ENCODE measurements at places on chromosomes 1 and 21.
A peak's percentile ranks its signal among the peaks of the same experiment; 100 is the strongest.

GRCh38 chr1:186812570-186812969 is 16.2 kb upstream of the PLA2G4A start:
- DNase-seq = peak; percentile 82

- peak; percentile 69 for DNase-seq
These were observed 220.5 kb upstream of the SGIP1 start for GRCh38 chr1:66313429-66313828.

DNA sequence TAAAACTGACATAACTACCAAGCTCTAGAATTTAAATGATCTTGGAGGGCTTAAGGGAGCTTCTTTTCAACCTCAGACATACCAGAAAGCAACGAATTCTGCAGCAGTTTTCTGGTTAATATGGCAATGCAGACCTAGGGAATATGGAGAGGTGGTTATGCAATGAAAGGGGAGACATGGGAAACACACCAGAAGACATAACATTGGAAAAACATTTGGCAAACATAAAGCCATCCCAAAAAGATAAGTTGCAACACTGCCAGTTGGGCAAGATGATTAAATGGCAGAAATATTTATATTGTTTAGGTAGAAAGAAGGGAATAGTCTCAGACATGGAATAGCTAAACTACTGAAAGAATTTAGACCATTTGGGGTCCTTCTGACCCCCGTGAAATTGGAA is 104.5 kb downstream of the KCNJ6 start:
- peak; percentile 54 for DNase-seq

GRCh38 chr1:42163536-42164503 is 725 bp downstream of the GUCA2A start:
- no peak for DNase-seq

- DNase-seq = peak; percentile 59
These were observed 3.5 kb upstream of the OR10J4 start for GRCh38 chr1:159428536-159428935.

DNA sequence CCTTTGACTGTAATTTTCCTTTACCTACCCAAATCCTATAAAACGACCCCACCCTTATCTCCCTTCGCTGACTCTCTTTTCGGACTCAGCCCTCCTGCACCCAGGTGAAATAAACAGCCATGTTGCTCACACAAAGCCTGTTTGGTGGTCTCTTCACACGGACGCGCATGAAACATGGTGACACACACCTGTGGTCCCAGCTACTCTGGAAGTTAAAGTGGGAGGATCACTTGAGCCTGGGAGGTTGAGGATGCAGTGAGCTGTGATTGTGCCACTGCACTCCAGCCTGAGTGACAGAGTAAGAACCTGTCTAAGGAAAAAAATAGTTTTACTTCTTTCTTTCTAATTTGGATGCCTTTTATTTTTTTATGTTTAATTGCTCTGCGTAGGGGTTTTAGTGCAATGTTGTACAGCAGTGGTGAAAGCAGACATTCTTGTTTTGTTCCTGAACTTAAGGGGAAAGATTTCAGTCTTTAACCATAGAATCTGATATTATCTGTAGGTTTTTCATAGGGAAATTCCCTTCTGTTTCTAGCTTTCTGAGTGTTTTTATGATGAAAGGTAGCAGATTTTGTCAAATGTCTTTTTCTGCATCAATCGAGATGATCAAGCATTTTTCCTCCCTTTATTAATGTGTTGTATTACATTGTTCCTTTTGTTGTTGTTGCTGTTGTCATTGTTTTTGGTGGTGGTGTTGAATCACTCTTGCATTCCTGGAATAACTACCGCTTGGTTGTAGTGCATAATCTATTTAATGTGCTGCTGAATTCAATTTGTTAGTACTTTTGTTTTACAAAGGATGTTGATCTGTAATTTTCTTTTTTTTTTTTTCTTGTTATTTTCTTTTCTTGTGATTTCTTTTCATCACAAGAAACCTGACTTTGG is 497.4 kb downstream of the DISC1 start:
- peak; percentile 41 for DNase-seq

- DNase-seq = no peak
These were observed 10.8 kb downstream of the COQ8A start for GRCh38 chr1:226950871-226951270.

- no peak for DNase-seq
These were observed 643.0 kb downstream of the KIF26B start for GRCh38 chr1:245797592-245798348.

DNA sequence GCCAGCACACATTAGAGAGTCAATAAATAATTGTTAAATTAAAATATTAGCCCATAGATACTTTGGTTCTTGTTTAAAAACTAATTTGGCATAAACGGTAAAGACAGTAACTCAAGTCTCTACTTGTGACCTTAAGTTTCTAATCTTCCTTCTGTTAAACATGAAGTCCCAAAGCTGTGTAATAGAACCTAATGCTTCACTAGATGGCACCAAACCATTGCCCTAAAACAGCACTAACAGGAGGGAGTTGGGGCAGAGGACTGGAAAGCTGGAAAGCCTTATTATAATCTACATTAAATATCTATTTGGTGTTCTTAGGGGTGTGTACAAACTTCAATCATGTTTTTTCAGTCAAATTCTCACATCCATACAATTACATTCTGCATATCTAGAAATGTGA is 176.7 kb downstream of the OLFM3 start:
- peak; percentile 32 for DNase-seq

- no peak for DNase-seq
These were observed 53.7 kb upstream of the ETS2 start for GRCh38 chr21:38752051-38752505.

DNA sequence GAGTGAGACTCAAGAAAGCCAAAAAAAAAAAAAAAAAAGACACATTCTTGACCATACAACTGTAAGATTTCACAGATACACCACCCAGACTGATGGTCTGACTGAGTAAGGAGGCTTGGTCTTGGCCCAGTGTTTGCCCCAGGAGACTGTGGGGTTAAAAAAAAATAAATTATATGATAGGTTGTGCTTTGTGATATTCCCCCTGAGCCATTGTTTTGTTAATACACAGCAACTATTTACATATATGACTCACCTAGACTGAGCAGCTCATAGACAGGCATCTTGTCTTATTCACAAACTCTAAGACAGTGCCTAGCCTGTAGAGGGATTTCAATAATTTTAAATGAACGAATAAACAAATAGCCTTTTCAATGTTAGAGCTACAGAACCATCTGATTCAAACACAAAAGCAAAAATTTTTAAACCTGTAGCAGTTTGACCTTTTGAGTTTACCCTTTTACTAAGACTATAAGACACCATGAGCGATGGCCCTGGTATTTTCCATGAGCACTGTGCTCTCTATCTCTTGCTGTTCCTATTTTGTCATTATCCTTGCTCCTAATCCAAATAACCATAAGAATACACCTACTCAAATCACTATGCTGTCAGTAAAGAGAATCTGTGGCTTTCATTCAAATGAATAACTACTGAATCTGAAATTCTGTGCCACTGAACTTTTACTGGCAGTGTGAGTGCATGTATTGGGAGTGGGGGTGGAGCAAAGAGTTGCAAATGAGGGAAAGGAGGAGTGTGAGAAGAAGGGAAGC is 199.4 kb upstream of the PTBP2 start:
- DNase-seq = no peak

DNA sequence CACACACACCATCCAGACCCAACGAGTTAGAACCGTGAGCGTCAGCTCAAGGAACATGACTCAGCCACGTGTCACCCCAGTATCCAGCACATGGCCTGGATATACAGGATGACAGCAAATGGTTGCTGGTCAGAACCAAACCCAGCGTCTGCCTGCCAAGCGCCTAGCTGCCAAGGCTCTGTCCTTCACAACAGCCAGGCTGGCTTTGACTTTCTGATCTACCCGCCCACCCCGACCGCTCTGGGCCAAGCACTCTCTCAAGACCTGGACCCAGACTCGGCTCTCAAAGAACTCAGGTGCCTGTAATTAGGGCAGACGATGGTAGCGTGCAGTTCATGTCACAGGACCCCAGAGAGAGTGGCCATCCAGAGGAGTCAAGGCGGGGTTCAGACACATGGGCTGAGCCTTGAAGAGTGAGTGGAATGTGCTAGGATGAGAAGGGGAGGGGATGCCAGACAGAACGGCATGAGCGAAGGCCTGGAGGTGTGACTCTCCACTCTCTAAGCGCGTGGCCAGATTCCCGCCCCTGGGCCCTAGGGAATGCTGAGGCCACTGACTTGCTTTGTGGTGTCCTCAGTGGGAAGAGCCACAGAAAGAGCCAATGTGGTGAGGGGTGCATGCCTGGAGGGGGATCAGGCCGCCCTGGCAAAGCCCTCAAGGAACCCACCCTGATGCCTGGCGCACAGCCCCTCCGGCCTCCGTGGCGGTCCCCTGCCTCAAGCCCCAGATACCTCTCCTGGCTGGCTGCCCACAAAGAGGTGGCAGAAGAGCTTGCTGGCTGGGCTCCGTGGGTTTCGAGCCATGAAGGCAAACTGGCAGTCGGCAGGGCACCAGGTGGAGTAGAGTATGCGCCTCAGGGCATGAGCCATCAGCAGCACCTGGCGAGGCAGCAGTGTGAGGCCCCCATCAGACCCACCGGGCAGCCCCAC is 7.0 kb downstream of the SH2D5 start:
- peak; percentile 58 for DNase-seq

DNA sequence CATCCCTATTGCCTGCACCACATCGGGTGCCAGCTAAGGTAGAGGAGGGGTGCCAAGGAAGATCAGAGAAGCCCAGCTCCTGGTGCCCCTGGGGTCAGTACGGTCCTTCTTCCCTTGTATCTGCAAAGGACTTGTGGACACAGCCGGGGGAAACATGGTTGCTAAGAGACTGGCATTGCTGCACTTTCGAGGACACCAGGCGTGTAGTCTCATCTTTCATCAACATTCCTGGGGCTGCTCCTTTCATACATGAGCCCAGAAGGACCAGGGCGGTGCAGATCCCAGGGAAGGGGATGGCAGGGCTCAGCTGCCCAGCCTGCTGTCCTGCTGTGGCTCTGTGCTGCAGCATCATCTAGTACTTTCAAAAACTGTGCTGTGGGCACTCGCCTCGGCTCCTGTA is 61.0 kb downstream of the RUNX1 start:
- no peak for DNase-seq

GRCh38 chr1:205214756-205215155 is 3.3 kb upstream of the DSTYK start:
- no peak for DNase-seq

DNA sequence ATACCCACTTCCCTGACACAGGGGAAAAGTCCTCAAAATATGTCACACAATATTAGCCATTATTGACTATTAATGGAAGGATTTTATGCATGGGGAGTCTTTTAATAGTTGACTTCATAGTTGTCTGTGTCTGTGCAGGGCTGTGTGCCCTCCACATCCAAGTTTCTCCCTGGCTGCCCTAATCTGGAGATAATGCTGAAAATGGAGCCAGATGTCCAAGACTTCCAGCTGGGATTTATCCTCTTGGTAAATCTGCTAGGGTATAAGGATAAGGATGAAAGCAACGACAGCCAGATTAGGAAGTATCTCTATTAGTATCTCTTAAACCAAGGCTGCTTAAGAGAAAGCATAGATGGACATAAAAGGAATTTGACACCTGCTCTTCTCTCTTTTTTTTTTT is 42.1 kb downstream of the CDK18 start:
- DNase-seq = no peak

- peak; percentile 99 for DNase-seq
These were observed 280.4 kb downstream of the SETD4 start for GRCh38 chr21:35779690-35780570.

DNA sequence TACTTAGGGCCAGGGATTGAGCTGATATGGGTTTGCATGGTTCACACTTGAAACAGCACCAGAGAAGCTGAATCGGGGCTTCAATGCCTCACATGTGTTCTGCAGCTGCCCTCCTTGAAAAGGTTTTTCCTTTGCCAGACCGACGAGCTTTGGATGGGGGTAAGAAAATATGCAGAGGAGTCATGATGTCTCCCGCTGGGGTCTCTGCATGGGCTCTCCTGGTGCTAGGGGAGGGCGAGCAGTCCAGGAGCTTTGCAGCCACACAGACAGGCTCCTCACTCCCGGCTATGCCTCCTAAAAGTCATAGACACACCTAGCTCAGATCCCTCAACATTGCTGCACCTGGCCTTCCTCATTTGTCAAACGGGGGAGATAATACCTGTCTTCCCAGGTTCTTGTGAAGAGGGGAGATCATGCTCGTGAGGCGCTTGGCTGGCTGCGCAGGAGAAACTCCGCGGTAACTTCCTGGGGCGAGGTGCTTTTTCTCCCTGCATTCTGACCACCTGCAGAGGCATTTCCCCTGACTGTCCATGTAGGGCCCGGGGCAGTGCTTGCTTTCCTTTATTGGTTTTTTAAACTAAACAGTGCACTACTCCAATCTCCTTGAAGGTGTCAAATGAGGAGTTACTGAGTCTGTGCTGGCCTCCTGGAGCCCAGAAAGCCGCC is 112.4 kb downstream of the PLXNA2 start:
- no peak for DNase-seq

DNA sequence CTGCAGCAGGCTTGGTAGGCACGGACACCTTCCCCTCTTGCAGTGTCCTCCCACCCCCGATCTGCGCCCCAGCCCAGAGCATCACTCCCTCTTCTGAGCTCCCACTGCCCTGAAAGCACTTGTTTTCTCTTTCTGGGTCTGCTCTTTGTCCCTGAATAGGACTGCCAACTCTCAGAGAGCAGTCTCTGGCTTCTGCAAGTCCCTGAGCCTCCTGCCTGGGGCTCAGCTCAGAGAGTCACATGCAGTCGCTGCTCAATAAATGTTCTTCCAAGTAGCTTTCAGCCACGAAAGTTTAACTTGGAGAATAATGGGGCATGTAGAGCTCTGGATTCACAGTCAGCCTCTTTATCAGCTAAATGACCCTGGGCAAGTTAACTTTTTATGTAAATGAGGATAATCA is 205.6 kb downstream of the HIVEP3 start:
- DNase-seq = no peak

DNA sequence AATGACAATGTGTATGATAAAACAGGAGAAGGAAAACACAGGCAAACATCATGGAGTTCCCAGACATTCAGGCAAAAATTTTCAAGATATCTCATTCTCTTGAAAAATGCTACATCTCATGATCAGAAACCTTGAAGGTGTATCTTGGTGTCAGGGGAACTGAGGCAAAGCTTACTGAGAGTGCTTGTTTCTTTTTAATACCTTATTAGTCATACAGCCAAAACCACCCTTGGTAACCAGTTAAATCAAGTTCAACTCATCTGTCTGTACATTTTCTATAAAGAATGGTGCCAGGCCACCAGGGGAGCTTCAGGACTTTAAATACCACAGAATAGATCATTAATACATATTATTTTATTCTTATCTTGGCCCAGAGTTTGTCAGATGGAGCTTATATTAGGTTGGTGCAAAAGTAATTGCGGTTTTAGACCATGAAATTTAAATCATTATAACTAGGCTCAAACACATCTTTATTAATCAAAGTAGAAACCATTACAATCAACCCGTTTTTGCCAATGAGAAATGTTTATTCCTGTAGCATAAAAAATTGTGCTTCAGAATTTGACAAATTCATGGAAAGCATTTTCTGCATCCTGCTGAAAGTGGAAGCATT is 1036.0 kb downstream of the AMY1C start:
- no peak for DNase-seq

GRCh38 chr1:30283199-30283962 is 440.0 kb downstream of the MATN1 start:
- DNase-seq = no peak

- DNase-seq = peak; percentile 76
These were observed 1.9 kb upstream of the PIGV start for GRCh38 chr1:26785611-26786436.

GRCh38 chr1:177973585-177973984 is 3.7 kb upstream of the SEC16B start:
- no peak for DNase-seq

- DNase-seq = no peak
These were observed 549.7 kb upstream of the PLXNA2 start for GRCh38 chr1:208793861-208794345.
